ENCODE measurements at places on chromosomes 5 and 9. TPM values are rescaled to one million over a fixed set of nuclear protein-coding genes. Genes with fewer than 3 reads are reported as not detected.

The IRX4 gene
- not detected for total RNA-seq

DNA sequence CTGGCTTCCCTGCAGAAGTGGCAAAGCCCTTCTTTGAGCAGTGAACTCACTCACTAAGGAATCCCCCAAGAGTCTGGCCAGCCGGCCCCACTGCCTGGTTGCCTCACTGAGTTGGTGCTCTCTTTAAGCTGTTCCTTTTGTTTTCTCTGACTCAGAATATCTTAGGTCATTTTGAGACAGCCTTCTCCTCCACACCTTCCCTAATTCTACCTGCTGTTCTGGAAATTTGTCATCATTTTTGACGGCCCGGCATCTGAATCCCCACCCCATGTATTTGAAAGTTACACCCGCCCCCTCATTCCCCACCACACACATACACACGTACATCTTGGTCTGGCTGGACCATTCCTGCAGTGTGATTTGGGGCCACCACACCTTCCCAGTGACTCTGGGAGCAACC is 41.8 kb downstream of the FGF1 start:
- H3K4me1 ChIP-seq, result no peaks in the 10 kb centered on the region
- DNase-seq, result no peak

- no peaks in the 10 kb centered on the region for H3K4me1 ChIP-seq
- DNase-seq, result no peak
- no peak overlapping the region for H3K27ac ChIP-seq
- H3K36me3 ChIP-seq, result no peaks in the 10 kb centered on the region
- H3K4me3 ChIP-seq, result no peak overlapping the region
These were observed 180.0 kb upstream of the RGMB start for GRCh38 chr5:98593418-98593817.

- DNase-seq, result no peak
- H3K4me1 ChIP-seq, result no peaks in the 10 kb centered on the region
- no peaks in the 10 kb centered on the region for H3K36me3 ChIP-seq
- no peak overlapping the region for H3K27ac ChIP-seq
- no peak overlapping the region for H3K4me3 ChIP-seq
- no peaks in the 10 kb centered on the region for H3K27me3 ChIP-seq
These were observed 8.3 kb downstream of the TSLP start for GRCh38 chr5:111079846-111080245.

DNA sequence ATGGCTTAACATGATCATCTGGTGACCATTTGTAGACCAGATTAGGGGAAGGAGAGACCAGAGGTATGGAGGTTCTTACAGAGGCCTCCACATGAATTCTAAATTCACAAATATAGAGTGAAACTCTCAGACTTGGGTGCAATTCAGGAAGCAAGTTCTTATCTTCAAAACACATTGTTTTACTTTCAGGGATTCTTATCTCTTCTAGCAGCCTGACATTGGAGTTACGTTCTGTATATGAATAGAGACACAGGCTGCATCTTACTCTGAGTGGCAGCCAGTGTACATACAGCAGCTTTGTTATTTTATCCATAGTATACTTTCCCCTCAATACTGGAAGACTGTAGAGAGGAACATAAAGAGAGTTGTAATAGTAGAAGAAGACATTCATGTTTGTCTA is 1331.7 kb upstream of the WWC1 start:
- H3K27ac ChIP-seq, result no peak overlapping the region
- H3K4me1 ChIP-seq, result no peaks in the 10 kb centered on the region
- no peak for DNase-seq
- no peaks in the 10 kb centered on the region for H3K36me3 ChIP-seq

DNA sequence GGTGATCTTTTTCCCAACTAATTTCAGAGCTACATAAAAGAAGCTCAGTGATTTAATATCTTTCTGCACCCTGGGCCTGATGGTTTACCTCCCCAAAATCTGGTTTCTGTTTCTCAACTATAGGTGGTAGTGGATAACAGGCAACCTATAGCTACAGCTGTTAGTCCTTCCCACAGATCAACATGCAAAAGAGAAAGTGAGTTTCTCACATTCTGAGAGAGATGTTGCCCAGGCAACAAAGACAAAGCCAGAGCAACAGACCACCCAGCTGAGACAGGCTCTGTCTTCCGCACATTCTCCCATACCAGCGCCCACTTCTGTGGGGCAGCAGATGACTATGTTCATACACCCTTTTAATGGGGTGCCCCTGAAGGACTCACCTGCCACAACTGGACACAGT is 40.7 kb upstream of the PPP2R2B start:
- H3K36me3 ChIP-seq, result no peaks in the 10 kb centered on the region
- no peak for DNase-seq
- no peaks in the 10 kb centered on the region for H3K27me3 ChIP-seq
- no peak overlapping the region for H3K4me3 ChIP-seq
- no peak overlapping the region for H3K27ac ChIP-seq

DNA sequence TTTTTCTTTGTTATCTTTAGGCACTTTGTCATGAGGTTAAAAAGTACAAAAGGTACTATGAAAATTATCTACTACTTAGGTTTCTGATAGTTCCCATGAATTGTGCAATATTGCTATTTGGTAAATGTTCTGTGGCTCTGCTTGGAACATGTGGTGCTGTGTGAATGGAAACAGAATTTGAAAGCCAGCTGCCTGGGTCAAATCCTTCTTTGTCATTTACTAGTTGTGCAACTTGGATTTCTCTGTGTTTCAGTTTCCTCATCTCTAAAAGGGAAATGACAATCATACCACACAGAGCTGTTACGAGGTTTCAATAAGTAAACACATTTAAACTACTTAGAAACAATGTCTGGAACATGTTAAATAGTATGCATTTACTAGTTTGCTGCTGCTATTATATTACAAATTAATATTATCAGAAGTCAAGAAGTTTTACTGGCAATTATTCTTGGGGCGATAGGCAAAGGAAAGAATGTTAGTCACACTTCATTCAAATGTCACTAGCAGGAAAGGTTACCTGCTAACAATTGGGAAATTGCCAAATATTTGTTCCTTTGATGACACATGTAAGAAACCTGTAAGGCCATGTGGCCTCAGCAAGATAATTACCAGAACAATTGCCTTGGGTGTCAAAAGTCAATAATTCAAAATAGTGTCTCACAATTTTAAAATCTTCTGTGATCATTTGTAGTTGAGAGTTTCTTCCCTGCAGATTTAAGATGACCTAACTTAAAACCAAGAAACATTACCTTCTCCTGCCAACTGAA is 184.8 kb downstream of the KIAA0825 start:
- H3K4me3 ChIP-seq, result no peak overlapping the region
- H3K4me1 ChIP-seq, result no peaks in the 10 kb centered on the region
- no peak overlapping the region for H3K27ac ChIP-seq
- H3K36me3 ChIP-seq, result no peaks in the 10 kb centered on the region
- no peak for DNase-seq

Data from CD8-positive, alpha-beta memory T cell (primary cell).